ENCODE measurements at places on chromosomes 2 and 18.

- no peak for DNase-seq
Observed at GRCh38 chr2:238920601-238921001, 72.7 kb downstream of the TWIST2 start.

DNA sequence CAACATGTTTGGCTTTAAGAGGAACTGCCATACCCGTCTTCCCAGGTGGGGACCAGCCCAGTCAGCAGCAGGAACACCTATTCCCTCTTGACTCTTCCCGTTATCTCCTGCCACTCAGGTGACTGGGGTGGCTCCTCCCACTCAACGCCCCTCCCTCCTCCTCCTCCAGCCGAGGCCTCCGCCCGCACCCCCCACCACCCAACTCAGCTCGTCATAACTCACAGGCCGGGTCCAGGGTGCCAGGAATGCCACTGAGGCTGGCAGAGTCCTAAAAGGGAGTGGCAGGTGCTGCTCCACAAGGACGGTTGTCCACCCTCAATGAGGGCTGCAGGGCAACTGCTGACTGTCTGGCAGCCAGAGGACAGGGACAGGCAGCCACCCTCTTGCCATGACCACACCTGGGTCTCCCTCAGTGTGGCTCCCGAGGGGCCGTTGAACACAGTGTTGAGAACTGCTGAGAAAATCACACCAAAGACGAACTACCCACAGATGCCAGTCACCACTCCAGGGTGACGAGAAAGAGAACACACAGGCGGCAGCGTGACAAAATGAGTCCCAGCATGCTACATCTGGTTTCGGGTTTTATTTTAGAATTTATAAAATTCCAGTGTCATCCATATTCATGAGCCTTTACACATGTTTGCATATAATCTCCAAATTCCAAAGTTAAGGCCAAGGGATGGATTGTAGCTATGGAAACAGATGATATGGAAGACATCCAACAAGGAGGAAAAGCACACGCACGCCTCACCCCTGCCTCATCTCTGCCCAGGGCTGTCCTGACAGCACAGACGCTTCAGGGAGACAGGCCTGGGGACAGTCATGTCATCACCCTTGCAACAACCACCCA lies 38.5 kb downstream of the ANO7 start:
- DNase-seq: no peak

DNA sequence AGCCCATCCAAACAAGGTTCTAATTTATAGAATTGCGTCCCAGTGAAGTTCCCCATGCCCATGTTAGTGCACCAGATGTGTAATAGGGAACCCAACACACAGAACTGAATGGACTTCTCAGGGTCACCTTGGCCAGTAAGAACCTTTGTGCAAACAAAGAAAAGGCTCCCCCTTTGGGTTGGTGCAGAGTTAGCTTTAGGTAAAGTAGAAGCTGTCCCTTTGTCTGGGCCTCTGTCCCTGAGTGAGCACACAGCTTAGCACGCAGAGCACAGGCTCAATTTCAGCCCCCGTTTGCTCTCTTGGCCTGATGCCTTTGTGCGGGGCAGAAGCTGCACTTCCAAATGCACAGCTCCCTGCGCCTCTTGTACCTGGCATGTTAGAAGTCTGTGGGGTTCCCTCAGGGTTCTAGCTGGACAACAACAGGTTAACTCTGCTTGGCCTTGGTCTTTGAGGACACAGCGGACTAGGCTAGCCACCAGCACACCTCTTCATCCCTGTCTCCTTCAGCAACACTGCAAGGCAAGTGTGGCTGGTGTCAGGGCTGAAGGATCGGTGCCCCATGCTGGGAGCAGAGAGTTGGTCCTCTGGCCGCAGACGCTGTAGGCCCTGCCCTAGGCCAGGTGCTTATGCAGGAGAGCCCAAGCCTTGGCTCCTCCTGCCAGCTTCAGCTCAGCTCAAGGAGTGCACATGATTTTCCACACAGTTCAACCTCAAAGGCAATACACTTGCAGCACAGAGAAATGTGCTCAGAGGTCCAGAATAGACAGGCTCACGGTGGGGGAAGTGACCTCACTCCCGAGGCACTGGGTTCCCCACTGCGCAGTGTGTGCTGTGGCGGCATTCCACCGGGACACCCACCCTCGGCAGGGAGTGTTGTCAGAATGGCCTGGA lies 73.3 kb upstream of the FOSL2 start:
- DNase-seq: no peak

DNA sequence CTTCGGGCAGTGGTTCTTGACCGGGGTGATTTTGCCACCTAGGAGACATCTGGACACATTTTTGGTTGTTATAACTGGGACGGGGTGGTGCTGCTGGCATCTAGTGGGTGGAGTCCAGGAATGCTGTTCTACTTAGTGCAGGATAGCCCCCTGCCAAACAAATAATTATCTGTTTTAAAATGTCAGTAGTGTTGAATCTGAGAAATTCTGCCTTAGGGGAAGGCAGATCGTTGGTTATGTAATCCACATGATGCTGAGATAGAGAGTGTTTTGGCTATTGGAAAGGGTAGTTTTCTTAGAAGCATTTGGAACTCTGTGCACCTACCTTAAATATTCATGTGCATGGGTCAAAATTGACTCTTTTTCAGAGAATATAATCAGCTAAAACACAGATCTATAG lies 199.0 kb downstream of the TPGS2 start:
- no peak for DNase-seq

GRCh38 chr2:222355860-222356259 lies 57.1 kb upstream of the PAX3 start:
- DNase-seq: no peak

Data from D341Med (cell line).